Fibroblast of upper back skin (primary cell): ENCODE measurements at places on chromosomes 12 and 14.

- DNase-seq = peak; percentile 51
These were observed 27.9 kb downstream of the TMEM30B start for GRCh38 chr14:61253064-61253738.

DNA sequence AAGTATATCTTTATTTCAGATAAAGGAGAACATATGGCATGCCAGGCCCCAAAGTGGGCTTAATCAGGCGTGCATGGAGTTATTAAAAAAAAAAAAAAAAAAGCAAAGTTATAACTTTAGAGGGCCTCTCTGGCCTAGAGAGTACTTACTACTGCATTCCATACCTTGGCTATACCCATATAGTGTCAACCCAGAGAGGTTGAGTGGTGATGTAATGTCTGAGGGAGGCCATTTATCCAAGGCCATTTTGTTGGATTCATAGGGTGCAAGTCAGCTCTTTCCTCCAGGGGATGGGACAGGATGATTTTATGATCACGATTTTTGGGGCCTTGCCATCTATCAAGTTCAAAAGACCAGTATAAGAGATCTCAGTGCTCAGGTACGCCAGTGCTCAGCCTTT is 66.4 kb downstream of the DCAF5 start:
- no peak for DNase-seq

GRCh38 chr14:28142400-28143015 is 624.1 kb upstream of the FOXG1 start:
- no peak for DNase-seq

DNA sequence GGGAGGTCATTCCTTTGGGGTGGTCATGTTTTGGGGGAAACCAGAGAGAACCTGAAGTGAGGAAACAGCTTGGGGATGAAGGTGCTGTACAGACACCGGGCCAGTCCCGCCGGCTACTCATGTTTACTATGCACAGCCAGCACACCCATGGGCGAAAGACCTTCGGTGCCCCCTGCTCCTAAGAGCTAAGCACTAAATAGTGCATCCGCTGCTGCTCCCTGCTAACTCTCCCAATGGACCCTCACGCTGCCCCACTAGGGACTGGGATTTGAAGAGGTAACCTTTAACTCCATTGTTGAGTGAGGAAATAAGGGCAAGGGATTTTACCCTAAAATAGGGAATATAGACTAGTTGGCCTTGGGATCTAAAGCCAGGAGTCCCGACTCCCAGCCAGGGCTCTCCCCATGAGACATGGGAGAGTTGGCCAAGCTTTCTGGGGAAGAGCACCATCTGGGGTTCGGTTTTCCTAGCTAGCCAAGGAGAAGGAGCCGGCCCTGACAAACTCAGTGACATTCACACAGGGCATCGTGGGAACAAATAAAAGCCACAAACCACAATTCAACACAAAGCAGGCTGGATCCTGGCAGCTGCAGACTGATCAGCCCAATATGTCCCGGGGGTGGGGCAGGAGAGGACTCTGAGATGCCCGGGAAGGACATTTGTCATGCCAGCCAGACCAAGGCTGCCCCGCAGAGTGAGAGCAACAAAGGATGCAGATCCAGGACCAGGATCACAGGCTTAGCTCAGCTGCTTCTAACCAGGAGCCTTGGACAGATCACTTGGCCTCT is 91.7 kb downstream of the SINHCAF start:
- DNase-seq = no peak

DNA sequence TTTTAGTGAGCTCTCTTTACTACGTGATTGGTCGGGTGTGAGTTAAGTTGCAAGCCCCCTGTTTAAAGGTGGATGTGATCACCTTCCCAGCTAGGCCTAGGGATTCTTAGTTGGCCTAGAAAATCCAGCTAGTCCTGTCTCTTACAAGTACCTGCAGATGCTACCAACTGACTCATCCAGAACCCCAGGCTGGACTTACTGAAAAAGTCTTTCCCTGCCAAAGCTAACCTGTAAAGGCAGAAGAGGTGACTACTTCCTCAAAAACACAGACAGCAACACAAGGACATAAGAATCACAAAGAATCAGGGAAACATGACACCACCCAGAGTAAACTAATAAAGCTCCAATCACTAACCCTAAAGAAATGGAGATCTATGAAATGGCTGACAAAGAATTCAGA is 39.1 kb upstream of the HIGD1C start:
- DNase-seq = no peak

DNA sequence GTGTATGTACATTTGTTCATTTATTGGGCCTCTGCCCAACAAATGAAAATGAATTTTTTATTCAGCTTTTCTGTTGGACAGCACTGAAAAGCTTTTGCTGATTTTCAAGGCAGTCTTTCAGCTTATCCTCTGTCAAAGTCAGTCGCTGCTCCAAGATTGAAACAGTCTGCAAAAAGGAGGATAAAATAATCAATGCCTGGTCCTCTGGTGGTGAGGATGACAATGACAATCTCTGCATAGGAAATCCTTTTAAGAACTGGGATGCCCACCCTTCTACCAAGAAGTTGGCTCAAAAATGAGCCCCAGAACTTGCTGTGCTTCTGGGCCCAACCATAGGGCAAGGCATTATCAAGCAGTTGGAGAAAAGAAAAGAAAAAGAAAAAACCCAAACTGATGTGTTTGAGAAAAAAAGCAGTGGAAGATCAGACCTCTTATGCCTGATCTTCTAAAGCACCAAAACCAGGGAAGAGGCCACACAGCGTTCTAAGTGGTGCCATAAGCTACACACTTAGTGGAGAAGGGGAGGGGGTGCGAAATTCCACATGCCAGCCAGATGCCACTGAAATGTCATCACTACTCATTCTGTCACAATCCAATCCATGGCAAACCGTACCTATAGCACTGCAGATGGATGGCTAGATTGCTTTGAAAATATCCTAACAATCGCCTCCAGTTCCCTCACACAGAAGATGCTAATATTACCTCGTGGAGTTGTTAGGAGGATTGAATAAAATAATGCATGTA is 69.0 kb upstream of the DUSP6 start:
- no peak for DNase-seq

- no peak for DNase-seq
These were observed 128.4 kb downstream of the FOXA1 start for GRCh38 chr14:37466623-37467088.

- DNase-seq = no peak
These were observed 93.5 kb downstream of the PIWIL1 start for GRCh38 chr12:130431176-130431575.

DNA sequence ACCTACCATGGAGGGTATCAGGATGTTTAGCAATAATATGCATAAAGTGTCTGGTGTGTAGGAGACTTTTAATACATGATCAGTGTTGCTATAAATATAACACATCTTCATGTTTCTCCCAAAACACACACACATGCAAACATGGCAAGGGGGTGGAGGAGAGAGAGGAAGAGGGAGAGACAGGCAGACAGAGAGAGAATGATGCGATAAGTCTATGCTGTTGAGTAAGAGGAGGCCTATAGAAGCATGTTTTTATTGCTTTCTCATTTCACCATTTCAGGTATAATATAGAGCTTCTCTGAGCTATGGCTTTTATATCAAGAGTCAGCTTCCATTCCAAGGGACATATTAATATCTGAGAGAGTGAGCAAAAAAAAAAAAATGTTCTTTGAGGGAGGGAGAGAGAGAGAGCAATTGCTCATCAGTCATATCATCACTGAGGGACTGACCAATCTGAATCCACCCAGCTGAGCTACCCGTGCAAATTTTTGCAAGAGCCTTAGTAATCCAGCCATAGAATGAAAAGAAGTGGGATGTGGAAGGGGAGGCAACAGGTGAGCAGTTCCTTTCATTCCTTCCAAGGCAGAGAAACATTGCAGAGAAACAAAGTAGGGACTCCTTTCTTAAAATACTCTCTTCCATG is 54.8 kb upstream of the RASSF8 start:
- peak; percentile 37 for DNase-seq

DNA sequence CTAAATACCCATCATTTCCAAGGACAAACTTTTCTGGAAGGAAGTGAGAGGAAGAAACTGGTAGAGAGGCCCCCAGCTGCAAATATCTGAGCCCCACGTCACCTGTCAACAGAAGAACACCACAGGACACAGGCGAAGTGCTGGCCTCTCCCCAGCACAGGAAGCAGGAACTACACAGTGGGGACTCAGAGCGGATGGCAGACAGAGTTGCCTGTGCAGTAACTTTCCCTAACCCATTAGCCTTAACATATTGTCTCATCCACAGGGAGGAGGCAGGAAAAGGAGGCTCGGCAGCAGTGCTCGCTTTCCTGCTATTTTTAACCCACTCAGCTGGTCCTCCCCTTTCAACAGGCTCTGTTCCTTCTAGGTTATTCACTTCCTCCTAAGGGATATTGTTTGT is 111.5 kb upstream of the TMPO start:
- DNase-seq = no peak

DNA sequence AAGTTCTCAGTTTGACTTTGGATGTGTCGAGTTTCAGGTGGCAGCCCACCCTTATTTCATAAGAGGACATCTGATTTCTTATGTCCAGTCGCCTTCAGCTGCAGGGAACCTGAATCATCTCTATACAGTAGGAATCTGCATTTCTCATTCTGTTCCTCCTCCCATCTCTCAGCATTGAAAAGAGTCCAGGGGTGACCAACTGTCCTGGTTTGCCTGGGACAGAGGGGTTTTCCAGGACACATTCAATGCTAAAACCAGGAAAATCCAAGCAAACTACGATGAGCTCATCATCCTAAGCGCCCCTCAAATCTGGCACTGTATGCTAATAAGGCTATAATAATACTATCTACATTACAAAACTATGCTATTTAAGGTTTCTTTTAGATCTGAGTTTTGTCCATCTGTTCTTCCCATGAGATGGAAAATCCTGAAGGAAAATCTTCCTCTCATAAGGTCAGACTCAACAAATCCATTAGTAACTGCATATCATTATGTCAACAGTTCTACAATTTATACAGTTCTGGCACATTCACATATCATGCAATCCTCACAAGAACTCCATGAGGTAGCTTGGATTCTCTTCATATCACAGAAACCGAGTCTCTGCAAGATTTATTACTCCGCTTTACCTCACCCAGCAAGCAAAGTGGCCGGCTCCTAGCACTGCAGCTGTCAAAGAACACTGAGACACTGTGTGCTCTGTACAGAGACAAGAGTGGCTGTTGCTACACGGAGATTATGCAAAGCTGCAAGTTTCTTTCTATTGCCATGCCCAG is 15.6 kb upstream of the CALM1 start:
- peak; percentile 89 for DNase-seq

- no peak for DNase-seq
These were observed 14.2 kb upstream of the RASSF3 start for GRCh38 chr12:64595863-64596793.

DNA sequence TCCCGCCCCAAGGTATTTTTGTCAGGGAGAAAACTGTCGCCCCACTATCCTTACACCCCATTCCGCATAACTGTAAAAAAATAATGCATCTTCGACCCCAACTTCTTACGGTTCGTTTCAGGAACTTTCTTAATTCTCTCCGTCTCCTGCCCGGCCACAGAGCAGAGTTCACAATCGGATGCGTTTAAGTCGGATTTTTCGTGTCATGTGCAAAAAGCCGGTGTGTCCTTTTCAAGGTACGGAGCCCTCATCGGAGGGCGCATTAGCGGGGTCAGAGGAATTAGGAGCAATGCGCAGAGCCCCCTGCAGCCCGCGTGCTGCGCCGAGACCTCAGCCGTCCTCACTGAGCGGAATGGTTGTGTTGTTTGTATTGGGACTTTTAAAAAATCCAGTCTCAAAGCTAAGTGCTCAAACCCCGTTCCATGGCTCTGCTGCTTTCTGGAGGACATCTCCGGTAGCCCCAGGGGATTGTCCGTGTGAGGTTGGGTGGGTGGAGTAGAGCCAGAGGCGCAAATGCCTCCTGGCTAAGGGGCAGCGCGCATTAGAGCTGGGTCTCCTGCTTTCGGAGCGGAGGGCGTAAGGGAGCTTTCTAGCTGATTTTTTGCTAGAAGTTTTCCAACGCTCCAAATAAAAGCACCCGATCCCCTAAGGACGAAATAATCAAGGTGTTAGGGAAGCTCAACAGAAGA is 3.9 kb upstream of the GSC start:
- DNase-seq = no peak

DNA sequence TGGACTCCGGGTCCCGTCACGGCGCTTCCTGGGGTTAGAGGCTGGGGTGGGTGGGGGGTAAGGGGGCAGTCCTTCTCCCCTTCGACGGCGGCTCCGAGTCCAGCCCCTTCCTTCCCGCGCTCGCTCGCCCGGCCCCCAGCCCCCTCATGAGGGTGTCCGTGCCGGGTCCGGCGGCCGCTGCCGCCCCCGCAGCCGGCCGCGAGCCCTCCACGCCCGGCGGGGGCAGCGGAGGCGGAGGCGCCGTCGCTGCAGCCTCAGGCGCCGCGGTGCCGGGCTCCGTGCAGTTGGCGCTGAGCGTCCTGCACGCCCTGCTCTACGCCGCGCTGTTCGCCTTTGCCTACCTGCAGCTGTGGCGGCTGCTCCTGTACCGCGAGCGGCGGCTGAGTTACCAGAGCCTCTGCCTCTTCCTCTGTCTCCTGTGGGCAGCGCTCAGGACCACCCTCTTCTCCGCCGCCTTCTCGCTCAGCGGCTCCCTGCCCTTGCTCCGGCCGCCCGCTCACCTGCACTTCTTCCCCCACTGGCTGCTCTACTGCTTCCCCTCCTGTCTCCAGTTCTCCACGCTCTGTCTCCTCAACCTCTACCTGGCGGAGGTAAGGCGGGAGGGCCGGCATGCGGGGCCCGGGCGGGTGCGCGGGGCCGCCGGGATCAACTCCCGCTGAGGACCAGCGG is 500 bp downstream of the GPR137C start:
- no peak for DNase-seq

DNA sequence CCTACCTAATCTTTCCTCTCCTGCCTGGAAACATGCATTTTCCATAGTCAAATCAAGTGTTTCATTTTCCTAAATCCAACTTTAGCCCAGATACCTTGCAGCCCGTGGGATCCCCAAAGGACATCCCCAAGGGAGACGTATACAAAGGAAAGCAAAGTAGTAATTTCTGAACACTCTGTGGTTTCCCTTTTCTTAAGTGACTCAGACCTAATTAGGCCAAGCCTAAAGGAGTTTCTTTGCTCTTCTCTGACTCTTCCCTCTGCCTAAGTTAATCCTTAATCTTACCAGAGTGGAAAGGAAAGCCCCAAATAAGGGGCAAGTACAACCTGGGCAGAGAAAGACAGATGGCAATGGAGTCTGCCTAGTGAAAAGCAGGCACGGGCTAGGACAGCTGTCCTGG is 250.3 kb downstream of the SPTSSA start:
- DNase-seq = no peak

- DNase-seq = peak; percentile 67
These were observed 196.2 kb downstream of the ITPR2 start for GRCh38 chr12:26636710-26637328.
